ENCODE measurements at places on chromosomes 4 and X.

DNA sequence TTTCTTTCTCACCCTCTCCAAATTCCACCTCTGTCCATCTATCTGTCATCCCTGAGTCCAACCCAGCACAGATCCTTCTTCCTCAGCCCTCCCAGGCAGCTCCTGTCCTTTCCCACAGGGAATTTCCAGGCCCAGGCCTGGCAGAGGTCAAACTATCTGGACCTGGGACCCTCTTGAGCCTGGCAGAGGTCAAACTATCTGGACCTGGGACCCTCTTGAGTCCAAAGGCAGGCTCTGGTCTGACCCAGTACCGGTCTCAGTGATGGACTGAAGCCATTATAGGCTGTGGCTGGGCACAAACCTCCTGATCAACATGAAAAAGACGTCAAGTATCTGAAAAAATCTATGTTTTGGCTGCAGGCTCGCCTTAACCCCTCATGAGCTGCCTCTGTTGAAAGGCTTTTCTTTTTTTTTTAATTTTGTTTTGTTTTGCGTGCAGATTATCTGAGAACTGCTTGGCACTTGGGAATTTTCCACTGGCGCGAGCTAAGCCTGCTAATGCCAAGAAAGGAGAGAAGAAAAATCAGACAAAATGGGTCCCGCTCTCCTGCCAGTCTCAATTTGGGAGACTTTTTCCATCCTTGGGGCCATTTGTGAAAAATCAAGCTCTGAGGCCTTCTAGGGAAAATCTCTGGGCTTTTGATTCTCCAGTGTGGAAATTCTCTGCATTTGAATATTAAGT, 31.2 kb downstream of the MSX1 start:
- no peak for DNase-seq

DNA sequence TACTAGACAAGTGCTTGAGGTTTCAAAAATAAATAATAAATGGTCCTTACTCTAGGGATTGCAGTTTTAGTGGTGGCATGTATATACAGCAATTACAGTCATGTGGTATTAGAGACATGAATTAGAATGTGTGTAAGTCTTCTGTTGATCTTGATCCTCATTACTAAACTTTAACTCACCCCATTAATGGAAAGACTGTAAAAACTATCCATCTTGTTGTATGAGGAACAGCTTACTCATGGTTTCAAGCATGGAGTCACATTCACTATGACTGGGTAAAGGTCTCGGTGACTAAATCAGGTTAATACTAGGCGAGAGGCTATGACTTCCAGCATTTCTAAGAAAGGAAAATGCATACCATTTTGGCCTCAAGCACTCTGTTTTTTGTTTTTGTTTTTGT, 107.0 kb upstream of the HPGD start:
- DNase-seq = no peak

GRCh38 chrX:47390780-47391179, 20.4 kb downstream of the ZNF157 start:
- no peak for DNase-seq

GRCh38 chrX:9503261-9503660, 38.4 kb downstream of the TBL1X start:
- no peak for DNase-seq

DNA sequence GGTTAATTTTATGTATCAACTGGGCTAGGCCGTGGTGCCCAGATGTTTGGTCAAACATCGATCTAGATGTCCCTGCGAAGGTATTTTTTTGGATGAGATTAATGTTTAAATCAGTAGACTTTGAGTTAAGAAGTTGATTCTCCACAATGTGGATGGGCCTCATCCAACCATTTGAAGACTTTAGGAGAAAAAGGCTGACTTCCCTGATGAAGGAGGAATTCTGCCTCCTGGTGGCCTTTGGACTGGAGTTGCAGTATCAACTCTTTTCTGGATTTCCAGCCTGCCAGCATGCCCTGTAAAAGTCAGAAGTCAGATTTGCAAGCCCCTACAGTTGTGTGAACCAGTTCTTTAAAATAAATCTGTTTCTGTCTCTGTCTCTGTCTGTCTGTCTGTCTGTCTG, 91.4 kb downstream of the STK32B start:
- DNase-seq = no peak

- DNase-seq = no peak
Measured at GRCh38 chrX:37383313-37383712, 34.1 kb downstream of the PRRG1 start.

GRCh38 chr4:133759428-133759827, 442.2 kb downstream of the PABPC4L start:
- no peak for DNase-seq

DNA sequence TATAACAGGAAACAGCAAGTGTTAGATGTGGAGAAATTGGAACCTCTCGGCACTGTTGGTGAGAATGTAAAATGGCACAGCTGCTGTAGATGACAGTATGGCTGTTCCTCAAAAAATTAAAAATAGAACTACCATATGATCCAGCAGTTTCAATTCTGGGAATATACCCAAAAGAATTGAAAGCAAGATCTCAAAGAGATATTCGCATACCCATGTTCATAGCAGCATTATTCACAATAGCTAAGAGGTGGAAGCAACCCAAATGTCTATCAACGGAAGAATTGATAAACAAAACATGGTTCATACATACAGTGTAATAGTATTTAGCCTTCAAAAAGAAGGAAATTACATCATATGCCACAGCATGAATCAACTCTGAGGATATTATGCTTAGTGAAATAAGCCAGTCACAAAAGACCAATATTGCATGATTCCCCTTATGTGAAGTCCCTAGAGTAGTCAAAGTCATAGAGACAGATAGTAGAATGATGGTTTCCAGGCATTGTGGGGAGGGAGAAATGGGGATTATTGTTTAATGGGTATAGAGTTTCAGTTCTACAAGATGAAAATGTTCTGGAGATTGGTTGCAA, 467.7 kb downstream of the IDS start:
- DNase-seq = no peak

- DNase-seq = no peak
Measured at GRCh38 chrX:137565921-137566745, at the start of gene ZIC3. TSS of gene ZIC3 (plus strand) at chrX:137566127. CDS start at chrX:137566692, 565 bp downstream.

DNA sequence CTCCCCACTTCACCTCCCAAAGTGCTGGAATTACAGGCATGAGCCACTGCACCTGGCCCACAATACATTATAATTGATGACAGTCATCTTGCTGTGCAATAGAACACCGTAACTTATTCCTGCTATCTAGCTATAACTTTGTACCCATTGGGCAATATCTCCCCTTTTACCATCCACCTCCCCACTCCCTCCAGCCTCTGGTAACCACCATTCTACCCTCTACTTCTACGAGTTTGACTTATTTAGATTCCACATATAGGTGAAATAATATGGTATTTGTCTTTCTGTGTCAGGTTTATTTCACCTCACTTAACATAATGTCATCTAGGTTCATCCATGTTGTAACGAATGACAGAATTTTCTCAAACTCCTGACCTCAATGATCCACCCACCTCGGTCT, 8.2 kb upstream of the TEX11 start:
- no peak for DNase-seq

DNA sequence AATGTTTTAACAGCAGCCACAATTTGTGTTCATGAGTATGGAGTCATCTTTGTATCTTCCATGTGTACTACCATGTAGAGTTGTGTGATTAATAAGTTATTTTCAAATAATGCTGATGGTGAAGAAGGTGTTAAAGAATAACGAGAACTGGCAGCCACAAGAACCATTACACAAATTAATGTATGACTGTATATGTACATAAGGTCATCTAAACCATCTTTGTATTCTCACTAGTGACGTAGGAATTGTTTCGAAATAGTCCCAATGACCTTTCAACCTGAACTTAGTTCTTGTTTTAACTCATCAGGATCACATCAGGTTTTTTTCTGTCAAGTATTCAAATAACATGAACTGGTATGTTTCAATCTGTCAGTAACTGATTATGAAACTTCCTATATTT, 48.3 kb upstream of the NOCT start:
- peak; percentile 50 for DNase-seq

GRCh38 chrX:109733613-109734083, 591 bp upstream of the ACSL4 start:
- no peak for DNase-seq

- DNase-seq = no peak
Measured at GRCh38 chr4:2067446-2068197, 8.5 kb downstream of the NAT8L start.

- DNase-seq = no peak
Measured at GRCh38 chr4:68287704-68288392, 42.4 kb upstream of the TMPRSS11B start.

DNA sequence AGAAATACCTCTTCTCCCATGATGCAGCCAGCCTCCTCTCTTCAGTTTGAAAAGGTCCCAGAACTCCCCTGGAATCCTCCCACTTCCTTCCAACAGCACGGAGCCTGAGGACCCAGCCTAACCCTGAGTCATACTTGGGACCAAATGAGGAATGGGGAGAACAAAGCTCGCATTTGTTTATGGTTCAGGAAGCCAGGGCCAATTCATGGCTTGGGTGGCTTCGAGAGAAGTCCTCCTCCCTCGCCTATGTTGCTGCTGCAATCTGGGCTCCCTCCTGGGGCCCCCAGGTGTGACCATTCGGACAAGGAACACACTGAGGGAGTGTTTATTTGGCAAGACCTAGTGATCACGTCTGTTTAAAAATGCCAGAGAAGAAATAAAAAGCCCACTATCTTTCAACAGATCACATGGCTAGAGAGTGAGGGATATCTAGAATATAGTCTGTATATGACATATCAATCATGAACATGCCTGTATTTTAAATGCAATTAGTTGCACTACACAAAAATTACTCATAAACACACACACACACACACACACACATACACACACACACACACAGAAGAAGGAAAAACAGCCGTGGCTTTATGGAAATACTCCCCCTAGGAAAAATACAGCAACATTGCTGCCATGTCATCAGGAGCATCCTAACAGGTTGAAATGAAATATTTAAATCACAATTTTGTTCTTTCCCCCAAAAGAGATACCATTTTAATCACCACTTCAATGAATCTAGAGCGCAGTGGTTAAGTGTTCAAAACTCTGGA, 155.7 kb upstream of the MAP3K15 start:
- no peak for DNase-seq

GRCh38 chrX:74351760-74352159, 47.8 kb downstream of the ZCCHC13 start:
- no peak for DNase-seq

GRCh38 chr4:94550851-94551250, 99.1 kb downstream of the PDLIM5 start:
- no peak for DNase-seq

- no peak for DNase-seq
Measured at GRCh38 chr4:104901438-104901837, 245.2 kb upstream of the TET2 start.

- no peak for DNase-seq
Measured at GRCh38 chr4:29047341-29048041, 1672.7 kb upstream of the PCDH7 start.

- no peak for DNase-seq
Measured at GRCh38 chrX:68332201-68332731, 101.0 kb downstream of the OPHN1 start.

DNA sequence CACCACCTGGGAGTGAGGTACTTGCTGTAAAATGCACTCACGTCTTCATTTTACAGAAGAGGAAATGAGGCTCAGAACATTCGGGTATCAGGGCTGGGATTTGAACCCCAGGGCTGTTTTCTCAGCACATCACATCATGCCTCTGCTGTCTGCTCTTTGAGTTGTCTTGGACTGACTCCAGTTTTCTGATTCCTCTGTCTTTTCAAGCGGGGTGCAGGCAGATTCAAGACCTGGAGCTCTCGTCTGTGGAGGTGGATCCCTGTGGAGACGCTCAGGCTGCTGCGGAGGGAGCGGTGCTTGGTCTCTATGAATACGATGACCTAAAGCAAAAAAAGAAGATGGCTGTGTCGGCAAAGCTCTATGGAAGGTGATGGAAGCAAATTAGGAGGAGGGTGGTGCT, 6.3 kb downstream of the LAP3 start:
- no peak for DNase-seq

DNA sequence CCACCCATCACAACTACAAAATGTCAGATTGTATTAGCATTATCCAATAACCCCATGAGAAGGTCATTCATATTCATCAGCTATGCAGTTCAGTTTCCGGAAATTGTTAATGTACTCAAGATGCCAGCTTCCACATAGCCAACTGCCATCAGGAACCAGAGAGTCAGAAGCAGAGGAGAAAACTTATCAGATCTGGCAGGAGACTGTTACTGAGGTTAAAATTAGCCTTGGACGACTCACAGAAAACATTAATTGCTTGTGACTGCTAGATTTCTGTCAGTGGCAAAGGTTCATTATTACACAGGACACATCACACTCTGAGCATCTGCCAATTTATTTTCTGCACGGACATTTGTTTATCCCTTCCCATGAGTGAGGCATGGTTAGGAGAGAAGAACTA, 352.8 kb downstream of the DHRSX start:
- DNase-seq = no peak

DNA sequence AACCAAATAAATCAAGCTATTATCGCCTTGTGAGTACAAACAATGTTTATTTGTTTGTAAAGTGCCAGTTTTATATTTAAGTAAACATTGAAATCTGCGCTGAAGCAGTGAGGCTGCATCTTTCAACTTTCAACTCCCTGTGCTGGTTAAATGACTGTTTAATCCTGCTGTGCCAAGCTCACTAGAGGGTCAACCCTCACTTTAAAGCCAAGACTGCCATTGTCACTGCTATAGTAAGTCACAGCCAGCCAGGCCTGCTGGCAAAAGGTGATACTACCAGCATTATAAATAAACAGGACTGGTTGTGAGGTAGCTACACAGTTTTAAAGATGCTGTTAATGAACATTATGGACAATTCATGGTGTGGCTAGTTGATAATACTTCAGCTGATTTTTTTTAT, 34.6 kb downstream of the EFHC2 start:
- DNase-seq = no peak

- no peak for DNase-seq
Measured at GRCh38 chrX:6465756-6466155, 69.2 kb downstream of the VCX3A start.

- no peak for DNase-seq
Measured at GRCh38 chr4:73244945-73245601, 13.5 kb downstream of the ANKRD17 start.

DNA sequence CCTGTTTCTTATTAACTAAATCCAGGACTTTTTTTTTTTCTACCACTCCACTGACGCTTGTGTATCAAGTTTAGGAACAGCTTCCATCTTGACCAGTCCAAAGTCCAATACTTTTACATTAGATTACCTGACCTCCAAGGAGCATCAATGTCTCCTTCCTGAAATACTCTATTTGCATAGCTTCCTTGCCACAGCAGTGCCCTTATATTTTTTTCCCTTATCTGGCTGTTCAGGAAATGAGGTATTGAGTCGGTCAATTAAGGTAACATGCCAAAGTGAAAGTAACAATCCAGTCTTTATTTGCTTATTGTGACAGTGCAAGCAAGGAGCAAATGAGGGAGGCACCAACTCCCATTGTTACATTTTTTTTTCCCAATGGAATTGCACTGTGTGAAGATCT, 730.8 kb upstream of the NDST4 start:
- DNase-seq = no peak

- no peak for DNase-seq
Measured at GRCh38 chrX:38150993-38151392, 69.7 kb downstream of the SRPX start.

- no peak for DNase-seq
Measured at GRCh38 chr4:154312246-154312645, 179.4 kb downstream of the DCHS2 start.

- no peak for DNase-seq
Measured at GRCh38 chrX:12308420-12308819, 170.1 kb downstream of the FRMPD4 start.

All from GM13976 (cell line).